Activated CD8-positive, alpha-beta memory T cell treated with anti-CD3 and anti-CD28 coated beads, Interleukin-2, amount 10 ng/mL, durations not matched to agents 7 days and 5 days (primary cell): ENCODE measurements at places on chromosomes 5 and 9. TPM values are rescaled to one million over a fixed set of nuclear protein-coding genes. Genes with fewer than 3 reads are reported as not detected.

GZMA gene
- 1,065 TPM for total RNA-seq

EQTN gene
- total RNA-seq: not detected

NR5A1 gene
- not detected for total RNA-seq

ANGPTL2 gene
- total RNA-seq: not detected

EIF4E1B gene
- total RNA-seq: not detected

TLR4 gene
- total RNA-seq: not detected

NOXA1 gene
- total RNA-seq: 0.30 TPM

PCDHB10 gene
- not detected for total RNA-seq

LCN9 gene
- total RNA-seq: not detected

ZNF367 gene
- 31.2 TPM for total RNA-seq

DNA sequence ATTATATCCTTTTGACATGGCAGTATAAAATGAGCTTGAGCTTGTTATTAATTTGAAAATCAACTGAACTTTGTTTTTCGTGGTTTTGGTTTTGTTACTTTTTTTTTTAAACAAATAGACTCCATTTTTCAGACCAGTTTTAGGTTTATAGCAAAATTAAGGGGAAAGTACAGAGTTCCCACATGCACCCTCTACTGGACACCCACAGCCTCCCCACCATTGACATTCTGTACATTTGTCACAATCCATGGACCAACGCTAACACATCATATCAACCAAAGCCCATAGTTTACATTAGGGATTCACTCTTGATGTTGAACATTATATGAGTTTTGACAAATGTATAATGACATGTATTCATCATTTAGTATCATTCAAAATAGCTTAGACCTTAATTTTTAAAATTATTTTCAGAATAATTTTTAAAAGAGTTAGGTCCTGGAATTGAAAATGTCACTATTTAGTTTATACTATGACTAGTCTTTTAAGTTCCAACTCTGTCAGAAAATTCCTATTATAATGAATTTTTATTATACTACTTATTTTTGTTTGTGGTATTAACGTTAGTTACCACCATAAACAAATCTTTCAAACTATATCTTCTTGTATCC is 35.3 kb upstream of the JMY start:
- no peaks in the 10 kb centered on the region for H3K4me1 ChIP-seq
- H3K27ac ChIP-seq: no peak overlapping the region
- no peaks in the 10 kb centered on the region for H3K27me3 ChIP-seq

DNA sequence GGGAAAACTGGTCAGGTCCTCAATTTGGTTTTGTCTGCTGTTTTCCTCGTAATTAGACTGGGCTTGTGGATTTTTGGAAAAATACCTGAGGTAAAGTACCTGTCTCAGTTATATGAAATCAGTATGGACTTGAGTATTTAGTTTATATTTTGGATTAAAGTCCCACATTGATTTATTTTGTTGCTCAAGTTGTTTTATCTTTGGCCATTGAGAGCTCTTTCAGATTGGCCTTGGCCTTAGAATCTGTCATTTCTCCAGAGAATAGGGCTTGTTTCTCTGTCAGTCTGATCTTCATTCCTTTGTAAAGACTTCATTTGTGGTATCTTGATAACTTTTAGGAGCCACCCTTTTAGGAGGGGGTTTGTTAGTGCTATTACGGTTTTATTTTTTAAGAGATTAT is 21.2 kb downstream of the UBAP1 start:
- DNase-seq: no peak
- peaks cover 9% of the 10 kb centered on the region for H3K4me1 ChIP-seq
- no peaks in the 10 kb centered on the region for H3K27me3 ChIP-seq
- peaks cover 22% of the 10 kb centered on the region for H3K36me3 ChIP-seq

- H3K4me3 ChIP-seq: peak overlapping the region; percentile 11
- peaks cover 15% of the 10 kb centered on the region for H3K4me1 ChIP-seq
- peaks cover 10% of the 10 kb centered on the region for H3K36me3 ChIP-seq
- H3K27ac ChIP-seq: no peak overlapping the region
- H3K27me3 ChIP-seq: peaks cover 86% of the 10 kb centered on the region
- no peak for DNase-seq
Observed at GRCh38 chr9:972501-973294, 3.8 kb upstream of the DMRT3 start.

GRCh38 chr9:127398715-127399400 is 1.9 kb downstream of the SLC2A8 start:
- peaks cover 18% of the 10 kb centered on the region for H3K4me1 ChIP-seq
- H3K36me3 ChIP-seq: no peaks in the 10 kb centered on the region
- no peak for DNase-seq
- H3K27ac ChIP-seq: no peak overlapping the region
- no peak overlapping the region for H3K4me3 ChIP-seq

GRCh38 chr5:149418910-149419531 is 39.9 kb upstream of the IL17B start:
- H3K36me3 ChIP-seq: no peaks in the 10 kb centered on the region
- no peaks in the 10 kb centered on the region for H3K4me1 ChIP-seq
- no peak overlapping the region for H3K4me3 ChIP-seq
- H3K27me3 ChIP-seq: peaks cover 12% of the 10 kb centered on the region
- DNase-seq: no peak
- H3K27ac ChIP-seq: no peak overlapping the region

DNA sequence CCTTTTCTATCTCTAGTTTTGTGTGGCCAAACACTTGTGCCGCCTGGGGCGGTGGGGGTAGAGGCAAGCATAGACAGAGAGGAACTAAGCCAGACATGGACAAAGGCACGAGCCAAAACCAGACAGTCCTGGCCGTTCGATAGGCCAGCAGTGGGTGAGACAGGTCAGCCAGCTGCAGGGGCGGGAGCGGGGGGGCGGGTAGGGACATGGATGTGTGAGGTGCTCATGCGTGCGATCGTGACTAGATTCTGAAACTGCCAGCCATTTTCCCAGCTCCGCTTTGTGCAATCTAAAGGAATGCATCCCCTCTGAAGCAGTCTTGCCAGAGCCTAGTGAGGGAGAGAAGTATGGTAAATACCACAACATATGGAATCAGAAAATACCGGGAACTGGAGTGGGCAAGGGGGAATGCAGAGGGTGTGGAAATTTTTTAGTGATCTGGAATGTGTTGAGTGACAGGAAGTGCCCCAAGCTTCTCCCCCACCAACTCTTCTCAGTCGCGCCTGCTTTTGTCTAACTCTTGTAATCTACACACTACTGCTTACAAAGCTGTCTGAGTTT is 111.9 kb downstream of the NR6A1 start:
- peak; percentile 45 for DNase-seq
- peaks cover 60% of the 10 kb centered on the region for H3K27me3 ChIP-seq
- H3K4me1 ChIP-seq: peaks cover 14% of the 10 kb centered on the region
- peak overlapping the region; percentile 80 for H3K4me3 ChIP-seq

DNA sequence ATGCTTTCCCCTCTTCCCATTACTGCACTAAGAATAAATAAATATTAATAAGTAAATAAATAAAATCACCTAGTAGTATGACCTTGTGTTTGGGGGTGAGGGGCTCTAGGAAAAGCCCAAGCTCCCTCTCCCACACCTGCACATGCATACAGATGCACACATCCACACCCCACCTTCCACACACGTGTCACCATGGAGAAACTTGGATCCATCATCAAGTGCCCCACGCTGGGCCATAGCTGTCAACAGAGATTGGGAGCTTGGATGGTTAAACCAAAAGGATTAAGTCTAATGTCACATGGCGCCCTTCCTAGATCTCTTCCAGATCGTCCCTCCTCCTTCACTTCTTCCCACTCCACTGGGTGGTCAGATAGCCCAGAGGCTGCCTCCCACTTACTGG is 37.0 kb downstream of the TMEM215 start:
- H3K27me3 ChIP-seq: peaks cover 8% of the 10 kb centered on the region
- H3K4me3 ChIP-seq: no peak overlapping the region
- H3K4me1 ChIP-seq: no peaks in the 10 kb centered on the region

- no peaks in the 10 kb centered on the region for H3K27me3 ChIP-seq
- peaks cover 30% of the 10 kb centered on the region for H3K4me1 ChIP-seq
- DNase-seq: peak; percentile 75
- H3K36me3 ChIP-seq: peaks cover 1% of the 10 kb centered on the region
- H3K27ac ChIP-seq: peak overlapping the region; percentile 65
Observed at GRCh38 chr9:127049044-127049443, 73.4 kb downstream of the ANGPTL2 start.

DNA sequence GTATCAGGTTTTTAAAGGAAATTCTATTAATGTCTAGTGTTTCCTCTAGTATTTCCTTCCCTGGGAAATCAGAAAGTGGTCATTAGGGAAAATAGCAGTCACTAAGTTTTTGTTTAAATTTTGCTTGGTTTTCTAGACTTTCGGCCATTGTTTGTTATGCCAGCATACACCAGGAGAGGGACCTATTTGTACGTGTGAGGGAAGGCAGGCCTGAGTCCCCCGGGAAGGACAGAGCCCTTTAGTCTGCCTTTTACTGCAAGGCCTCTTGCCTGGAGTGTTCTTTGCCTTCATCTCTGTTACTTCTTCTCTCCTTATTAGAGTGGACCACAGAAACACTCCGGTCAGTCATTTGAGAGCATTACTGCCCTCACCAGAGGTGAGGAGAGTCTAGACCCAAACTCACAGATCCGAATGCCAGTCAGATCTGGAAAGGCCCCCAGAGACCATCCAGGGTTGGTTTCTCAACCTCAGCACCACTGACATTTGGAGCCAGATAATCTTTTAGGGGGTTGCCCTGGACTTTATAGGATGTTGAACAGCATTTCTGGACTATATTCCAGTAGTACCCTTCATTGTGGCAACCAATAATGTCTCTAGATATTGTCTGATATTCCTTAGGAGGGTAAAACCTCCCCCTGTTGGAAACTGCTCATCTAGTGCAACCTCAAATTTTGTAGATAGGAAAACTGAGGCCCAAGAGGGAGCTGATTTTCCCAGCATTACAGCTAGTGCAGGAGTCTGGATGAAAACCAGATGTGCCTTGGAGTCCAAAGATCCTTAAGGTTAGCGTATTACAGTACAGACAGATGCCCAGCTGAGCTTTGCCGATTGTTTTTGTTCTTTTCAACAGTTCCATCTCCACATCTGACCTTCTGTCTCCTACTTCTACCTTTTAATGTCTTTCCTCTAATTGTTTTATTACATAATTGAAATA is 93.0 kb upstream of the NIPAL4 start:
- H3K36me3 ChIP-seq: peaks cover 68% of the 10 kb centered on the region
- H3K27me3 ChIP-seq: no peaks in the 10 kb centered on the region

- H3K36me3 ChIP-seq: no peaks in the 10 kb centered on the region
- H3K27me3 ChIP-seq: peaks cover 72% of the 10 kb centered on the region
- no peak for DNase-seq
Observed at GRCh38 chr5:55173687-55174230, 782 bp upstream of the CDC20B start.

GRCh38 chr9:12631866-12632265 is 61.3 kb upstream of the TYRP1 start:
- no peak overlapping the region for H3K27ac ChIP-seq
- H3K27me3 ChIP-seq: no peaks in the 10 kb centered on the region
- no peak overlapping the region for H3K4me3 ChIP-seq
- no peak for DNase-seq

GRCh38 chr5:4137781-4138180 is 542.1 kb downstream of the IRX1 start:
- no peaks in the 10 kb centered on the region for H3K4me1 ChIP-seq
- no peaks in the 10 kb centered on the region for H3K27me3 ChIP-seq
- H3K4me3 ChIP-seq: no peak overlapping the region
- DNase-seq: no peak
- no peaks in the 10 kb centered on the region for H3K36me3 ChIP-seq

DNA sequence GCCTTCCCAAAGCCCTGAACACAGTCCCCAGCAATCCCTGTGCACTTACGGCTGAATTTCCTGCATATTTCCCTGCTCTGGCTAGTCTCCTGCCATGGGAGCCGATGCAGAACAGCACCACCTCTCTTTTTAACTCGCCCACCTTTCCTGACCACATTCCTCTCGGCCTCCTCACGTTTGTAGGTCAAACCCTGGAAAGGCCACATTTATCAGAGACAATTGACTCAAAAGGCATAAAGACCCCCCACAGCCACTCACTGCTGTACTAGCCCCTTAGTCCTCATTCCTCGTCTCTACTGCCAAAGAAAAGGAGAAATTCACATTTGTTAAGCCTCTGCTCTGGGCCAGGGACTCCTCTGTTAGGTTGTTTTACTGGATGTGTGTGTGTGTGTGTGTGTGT is 43.6 kb downstream of the ENC1 start:
- H3K4me1 ChIP-seq: no peaks in the 10 kb centered on the region
- H3K36me3 ChIP-seq: no peaks in the 10 kb centered on the region
- no peak overlapping the region for H3K4me3 ChIP-seq
- peaks cover 37% of the 10 kb centered on the region for H3K27me3 ChIP-seq

GRCh38 chr9:37787059-37787458 is 2.2 kb upstream of the EXOSC3 start:
- peak; percentile 42 for DNase-seq
- H3K4me1 ChIP-seq: peaks cover 32% of the 10 kb centered on the region
- peaks cover 23% of the 10 kb centered on the region for H3K36me3 ChIP-seq
- H3K27ac ChIP-seq: no peak overlapping the region
- H3K27me3 ChIP-seq: no peaks in the 10 kb centered on the region
- H3K4me3 ChIP-seq: no peak overlapping the region

GRCh38 chr9:1920386-1920785 is 94.8 kb upstream of the SMARCA2 start:
- H3K27me3 ChIP-seq: peaks cover 21% of the 10 kb centered on the region
- DNase-seq: no peak
- no peaks in the 10 kb centered on the region for H3K36me3 ChIP-seq
- H3K27ac ChIP-seq: no peak overlapping the region
- no peaks in the 10 kb centered on the region for H3K4me1 ChIP-seq

GRCh38 chr5:57595523-57595991 is 112.9 kb upstream of the ACTBL2 start:
- no peaks in the 10 kb centered on the region for H3K27me3 ChIP-seq
- no peaks in the 10 kb centered on the region for H3K4me1 ChIP-seq
- no peak for DNase-seq
- no peaks in the 10 kb centered on the region for H3K36me3 ChIP-seq

DNA sequence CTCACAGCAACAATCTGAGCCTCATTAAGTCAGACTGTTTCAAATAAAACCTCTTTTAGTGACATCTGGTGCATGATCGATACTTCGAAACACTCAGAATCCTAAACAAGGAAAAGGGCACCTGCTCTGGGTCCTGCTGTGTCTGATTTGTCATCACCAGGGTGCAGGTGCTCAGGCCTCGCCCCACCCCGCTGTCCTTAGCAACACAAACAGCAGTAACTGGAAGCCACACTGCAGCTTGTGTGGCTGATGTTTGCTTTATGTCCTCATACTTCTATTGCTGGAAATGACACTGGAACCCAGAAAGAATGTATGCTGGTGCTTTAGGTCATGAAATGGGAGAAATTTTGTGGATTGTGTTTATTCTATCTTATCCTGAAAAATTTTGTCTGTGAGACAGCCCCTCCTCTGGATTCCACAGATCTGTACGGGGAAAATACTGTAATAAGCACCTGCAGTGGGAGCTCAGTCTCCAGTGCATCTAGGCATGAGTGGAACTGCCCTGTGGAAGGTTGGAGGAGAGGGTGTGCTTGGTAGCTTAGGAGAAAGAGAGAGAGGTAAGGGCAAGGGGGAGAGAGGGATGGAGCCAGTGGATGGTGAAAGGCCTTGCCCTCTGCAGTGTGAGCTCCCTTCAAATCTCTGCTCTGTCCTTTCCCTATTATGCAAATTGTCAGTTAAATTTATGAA is 284.2 kb downstream of the SMARCA2 start:
- DNase-seq: no peak
- no peak overlapping the region for H3K4me3 ChIP-seq
- no peaks in the 10 kb centered on the region for H3K4me1 ChIP-seq
- peaks cover 2% of the 10 kb centered on the region for H3K27me3 ChIP-seq
- H3K36me3 ChIP-seq: no peaks in the 10 kb centered on the region
